Omental fat pad (tissue), 4 donors: ENCODE measurements at places on chromosomes 1 and 21.

DNA sequence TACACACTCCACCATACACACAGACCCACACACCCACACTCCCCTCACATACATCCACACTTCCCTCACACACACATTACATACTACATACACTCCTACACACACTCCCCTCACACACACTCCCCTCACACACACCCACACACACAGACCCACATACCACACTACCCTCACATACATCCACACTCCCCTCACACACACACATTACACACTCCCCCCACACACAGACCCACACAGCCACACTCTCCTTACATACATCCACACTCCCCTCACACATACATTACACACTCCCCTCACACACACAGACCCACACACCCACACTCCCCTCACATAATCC lies 32.6 kb upstream of the SELENON start:
- no peak for DNase-seq

DNA sequence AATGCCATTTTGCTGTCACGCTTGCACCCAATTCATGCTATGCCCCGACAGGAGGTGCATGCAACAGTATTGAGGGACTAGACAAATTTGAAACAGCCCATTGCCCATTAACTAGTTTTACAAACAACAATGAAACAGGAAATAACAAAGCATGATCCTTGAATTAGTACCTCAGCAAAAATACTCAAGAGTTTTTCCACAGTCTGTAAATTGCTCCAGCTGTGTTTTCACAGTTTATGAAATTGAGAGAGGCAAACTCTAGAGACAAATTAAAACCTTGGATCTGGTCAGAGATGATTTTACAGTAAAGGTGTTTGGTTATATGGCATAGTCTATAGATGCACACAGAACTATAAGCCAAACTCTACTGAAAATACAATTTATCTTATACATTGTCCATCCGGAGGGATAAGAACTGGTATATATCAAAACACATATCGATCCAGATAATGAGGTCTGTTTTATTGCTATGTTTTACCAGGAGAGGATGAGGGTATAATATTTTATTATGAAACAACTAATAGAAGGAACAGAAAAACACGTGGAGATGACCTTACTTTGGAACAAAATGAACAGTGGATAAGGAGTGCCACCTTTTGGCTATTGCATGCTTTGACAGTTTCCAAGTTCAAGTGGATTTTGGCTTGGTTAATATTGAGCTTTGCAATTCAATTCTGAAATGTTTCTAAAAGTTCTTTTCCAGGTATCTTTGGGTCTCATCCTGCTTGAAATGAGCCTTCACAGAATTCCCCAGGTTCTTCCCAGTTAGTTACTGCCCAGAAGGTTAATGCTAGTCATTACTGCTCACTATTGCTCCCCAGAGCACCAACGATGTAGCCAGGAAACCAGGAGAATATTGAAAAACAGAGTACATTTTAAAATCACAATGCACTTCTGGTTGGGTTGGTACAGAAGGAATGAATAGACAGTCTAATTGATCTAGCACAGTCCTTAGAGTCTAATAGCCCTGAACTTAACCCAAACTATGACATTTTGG lies 45.7 kb downstream of the ZC3H11B start:
- DNase-seq: no peak

- no peak for DNase-seq
Observed at GRCh38 chr1:110084227-110085078, 14.0 kb upstream of the ALX3 start.

- DNase-seq: no peak
Observed at GRCh38 chr1:41109310-41110197, 88.0 kb upstream of the SLFNL1 start.

GRCh38 chr1:45586769-45587168 lies 2.9 kb downstream of the NASP start:
- DNase-seq: no peak

- DNase-seq: no peak
Observed at GRCh38 chr1:23732363-23733224, 10.7 kb upstream of the ELOA start.

- no peak for DNase-seq
Observed at GRCh38 chr21:37546299-37546908, 179.8 kb downstream of the DYRK1A start.

- DNase-seq: no peak
Observed at GRCh38 chr1:10498231-10498630, 23.5 kb downstream of the PEX14 start.

- DNase-seq: no peak
Observed at GRCh38 chr1:70247122-70247521, 25.9 kb downstream of the SRSF11 start.

GRCh38 chr1:228927421-228927820 lies 192.1 kb downstream of the RHOU start:
- DNase-seq: no peak

- no peak for DNase-seq
Observed at GRCh38 chr1:214205053-214205452, 75.9 kb upstream of the SMYD2 start.
